DMS 273 treated with DMSO at 0.1 percent for 48 hours (cell line): ENCODE measurements at places on chromosomes 2 and 18.

DNA sequence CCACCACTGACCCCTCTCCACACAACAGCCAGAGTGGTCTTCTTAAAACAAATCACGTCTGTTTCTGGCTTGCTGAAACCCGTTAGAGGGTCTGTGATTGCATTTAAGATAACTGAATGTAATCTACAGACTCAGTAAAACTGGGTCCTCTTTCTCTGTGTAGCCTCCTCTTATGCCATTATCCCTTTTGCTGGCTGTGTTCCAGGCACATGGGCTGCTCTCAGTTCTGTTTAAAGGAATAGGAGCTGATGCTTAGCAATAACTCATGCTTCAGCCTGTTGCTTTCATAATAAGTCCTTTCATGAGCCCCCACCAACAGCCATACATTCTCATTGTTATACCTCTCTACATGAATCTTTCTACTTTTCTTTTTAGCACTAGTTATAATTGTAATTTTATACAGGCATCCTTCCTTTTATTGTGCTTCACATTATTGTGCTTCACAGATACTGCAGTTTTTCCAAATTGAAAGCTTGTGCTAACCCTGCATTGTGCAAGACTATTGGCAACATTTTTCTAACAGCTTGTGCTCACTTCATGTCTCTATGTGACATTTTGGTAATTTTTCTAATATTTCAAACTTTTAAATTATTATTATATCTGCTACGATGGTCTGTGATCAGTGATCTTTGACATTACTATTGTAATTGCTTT, 782.6 kb downstream of the MBD2 start:
- DNase-seq: no peak

GRCh38 chr2:121910139-121910538, 154.7 kb downstream of the TSN start:
- DNase-seq: no peak

GRCh38 chr2:223282221-223282620, 230.2 kb downstream of the KCNE4 start:
- no peak for DNase-seq

DNA sequence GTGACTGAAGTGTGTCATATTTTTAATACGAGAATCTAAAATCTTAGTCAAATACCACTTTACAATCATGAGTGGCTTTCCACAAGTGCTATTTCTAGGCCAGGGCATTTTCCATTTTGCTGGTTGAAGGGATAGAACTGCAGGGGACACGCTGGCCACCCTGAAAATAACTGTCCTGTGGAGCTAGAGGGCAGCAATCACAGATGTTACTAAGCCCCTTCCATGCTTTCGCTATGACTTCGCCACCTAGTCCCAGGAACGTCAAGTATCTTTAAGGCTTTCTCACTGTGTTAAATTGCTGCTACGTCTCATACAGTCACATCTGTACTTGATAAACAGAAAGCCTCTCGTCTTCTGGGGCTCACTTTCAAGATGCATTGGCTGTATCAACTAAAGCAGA, 171.8 kb downstream of the CDH2 start:
- DNase-seq: no peak

DNA sequence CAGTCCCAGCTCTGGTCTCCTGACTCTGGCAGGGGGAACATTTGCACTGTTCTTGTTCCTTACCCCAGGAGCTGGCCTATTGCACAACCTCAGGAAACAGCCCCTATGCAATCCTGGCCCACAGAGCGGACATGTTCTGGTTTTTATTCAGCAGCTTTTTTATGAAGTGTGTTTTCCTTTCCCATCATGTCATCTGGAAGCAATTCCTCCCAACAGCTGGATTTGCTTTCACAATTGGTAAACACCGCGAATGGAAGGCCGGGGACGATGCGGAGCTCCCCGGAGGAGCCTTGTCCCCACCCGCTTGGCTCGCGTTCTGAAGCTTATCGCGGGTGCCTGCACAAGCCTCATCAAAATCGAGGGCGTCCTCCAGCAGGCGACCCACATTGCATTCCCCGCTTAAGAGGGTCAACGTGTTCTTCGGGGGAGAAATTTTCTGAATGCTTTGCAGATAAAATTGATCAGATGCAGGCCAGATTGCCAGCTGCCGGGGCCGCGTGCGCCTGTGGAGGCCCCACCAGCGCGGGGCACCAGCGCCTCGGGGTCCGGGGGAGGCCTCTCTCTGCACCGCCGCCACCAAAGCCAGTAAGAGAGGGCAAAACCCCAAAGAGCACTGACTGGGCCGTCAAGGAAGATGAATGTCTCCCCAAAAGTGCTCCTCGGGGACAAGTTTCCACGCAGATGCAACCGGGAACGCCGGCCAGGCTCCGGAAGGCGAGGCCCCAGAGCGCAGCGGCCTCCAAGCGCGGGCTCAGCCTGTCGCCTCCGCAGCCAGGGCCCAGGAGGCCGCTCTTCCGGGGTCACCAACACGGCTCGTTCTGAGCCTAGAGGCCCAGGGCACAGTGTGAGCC, 60.3 kb upstream of the SP3 start:
- no peak for DNase-seq

- DNase-seq: no peak
These were observed 25.8 kb downstream of the CIB4 start for GRCh38 chr2:26615336-26615859.

DNA sequence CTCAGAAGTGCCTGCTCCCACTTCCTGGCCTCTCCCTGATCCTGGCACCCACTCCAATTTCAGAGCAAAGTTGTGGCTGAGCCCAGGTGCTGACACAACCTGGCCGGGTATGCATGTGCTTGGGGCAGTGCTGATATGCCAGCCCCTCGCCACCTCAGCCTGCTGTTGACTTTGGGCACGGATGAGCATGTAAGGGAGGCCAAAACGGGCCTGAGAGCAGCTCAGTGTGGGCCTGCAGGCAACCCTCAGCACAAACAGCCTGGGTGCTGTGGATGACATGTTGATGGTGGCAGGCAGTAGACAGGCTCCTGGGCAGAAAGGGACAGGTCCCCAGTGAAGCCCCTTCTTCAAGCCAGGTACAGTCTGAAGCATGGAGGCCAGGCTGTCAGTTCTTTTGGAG, 553.6 kb upstream of the FSIP2 start:
- DNase-seq: no peak

GRCh38 chr2:55952415-55952814, 28.8 kb upstream of the EFEMP1 start:
- no peak for DNase-seq

GRCh38 chr2:238498188-238498587, 71.5 kb downstream of the ASB1 start:
- no peak for DNase-seq

GRCh38 chr2:145653553-145653952, 1133.6 kb upstream of the ZEB2 start:
- DNase-seq: no peak

GRCh38 chr2:108825254-108825653, 38.7 kb downstream of the CCDC138 start:
- no peak for DNase-seq

- DNase-seq: no peak
These were observed 362.7 kb downstream of the TDRD15 start for GRCh38 chr2:21486445-21486844.

DNA sequence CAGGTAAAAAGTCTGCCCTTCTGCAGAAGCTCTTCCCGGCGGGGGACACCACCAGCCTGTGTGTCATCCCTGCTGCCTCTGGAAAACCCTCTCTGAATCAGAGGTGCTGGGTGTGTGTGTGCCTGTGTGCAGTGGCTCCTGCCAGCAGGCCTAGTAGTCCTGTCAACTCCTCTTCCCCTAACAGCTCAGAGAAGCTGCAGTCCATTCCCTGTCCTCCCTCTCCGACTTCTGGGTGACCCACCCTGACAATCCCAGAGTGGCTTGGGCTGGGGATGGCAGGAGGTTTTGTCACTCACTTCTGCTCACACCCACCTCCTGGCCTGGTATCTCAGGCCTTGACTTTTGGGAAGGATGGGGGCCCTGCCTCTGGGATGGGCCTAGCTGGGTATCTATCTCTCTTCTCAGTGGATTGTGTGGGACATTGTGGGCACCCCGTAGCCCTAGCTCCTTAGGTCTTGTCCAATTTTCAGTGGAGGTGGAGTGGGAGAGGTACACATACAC, 2.3 kb downstream of the WNT10A start:
- no peak for DNase-seq

DNA sequence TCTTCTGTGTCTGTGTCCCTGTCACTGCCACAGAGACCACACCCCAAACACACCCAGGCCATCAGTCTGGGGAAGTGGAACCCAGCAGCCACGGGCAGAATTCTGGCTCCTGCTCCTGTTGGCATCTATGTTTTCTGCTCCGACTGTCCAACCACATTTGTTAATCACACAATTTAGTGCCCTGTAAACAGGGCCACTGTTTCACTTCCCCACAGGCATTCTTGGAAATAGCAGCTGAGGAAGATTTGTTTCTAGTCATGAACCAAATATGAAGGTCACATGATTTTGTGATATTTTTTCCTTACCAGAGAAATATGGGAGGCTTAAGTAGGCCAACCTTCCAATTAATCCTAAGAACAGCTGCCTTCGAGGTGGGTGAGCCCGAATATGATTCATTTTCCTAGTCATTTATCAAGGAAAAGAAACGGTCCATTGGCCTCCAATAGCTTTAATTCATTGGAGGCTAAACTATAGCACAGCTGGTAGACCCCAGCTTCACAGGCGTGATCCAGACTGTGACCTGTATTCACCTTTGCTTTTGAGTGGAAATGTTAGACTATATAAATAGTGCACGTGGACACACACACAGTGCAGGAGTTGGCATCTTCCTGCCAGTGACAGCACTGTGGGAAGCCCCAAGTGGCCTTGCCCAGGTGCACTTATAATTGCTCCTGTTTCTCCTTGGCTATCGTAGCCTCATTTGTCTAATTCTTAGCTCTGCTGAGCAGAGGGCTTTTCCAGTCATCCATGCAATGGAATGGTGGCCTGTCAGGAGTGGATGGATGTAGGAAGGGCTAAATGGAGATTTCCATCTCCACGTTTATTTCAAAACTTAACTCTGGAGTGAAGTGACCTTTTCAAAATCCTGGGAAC, 267.9 kb downstream of the LPIN1 start:
- no peak for DNase-seq

- DNase-seq: no peak
These were observed 305.7 kb upstream of the PKDCC start for GRCh38 chr2:41741951-41742595.

DNA sequence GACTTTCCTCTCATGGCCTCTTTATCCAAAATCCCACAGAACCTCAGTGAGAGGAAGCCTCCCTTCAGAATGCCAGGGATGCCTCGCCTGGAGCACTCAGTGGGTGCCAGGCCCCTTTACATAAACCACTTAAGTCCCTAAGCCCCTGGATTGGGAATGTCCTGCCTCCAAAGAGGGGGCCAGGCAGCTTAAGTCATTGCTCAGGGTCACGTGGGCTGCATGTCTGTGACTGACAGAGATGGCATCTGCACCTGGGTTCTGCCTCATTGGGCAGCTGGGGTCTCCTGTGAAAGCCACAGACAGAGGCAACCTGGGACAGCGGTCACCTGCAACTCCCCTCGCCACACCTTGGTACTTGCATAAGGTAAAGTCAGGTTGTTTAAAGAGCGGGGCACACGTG, 93.5 kb downstream of the MYT1L start:
- no peak for DNase-seq

DNA sequence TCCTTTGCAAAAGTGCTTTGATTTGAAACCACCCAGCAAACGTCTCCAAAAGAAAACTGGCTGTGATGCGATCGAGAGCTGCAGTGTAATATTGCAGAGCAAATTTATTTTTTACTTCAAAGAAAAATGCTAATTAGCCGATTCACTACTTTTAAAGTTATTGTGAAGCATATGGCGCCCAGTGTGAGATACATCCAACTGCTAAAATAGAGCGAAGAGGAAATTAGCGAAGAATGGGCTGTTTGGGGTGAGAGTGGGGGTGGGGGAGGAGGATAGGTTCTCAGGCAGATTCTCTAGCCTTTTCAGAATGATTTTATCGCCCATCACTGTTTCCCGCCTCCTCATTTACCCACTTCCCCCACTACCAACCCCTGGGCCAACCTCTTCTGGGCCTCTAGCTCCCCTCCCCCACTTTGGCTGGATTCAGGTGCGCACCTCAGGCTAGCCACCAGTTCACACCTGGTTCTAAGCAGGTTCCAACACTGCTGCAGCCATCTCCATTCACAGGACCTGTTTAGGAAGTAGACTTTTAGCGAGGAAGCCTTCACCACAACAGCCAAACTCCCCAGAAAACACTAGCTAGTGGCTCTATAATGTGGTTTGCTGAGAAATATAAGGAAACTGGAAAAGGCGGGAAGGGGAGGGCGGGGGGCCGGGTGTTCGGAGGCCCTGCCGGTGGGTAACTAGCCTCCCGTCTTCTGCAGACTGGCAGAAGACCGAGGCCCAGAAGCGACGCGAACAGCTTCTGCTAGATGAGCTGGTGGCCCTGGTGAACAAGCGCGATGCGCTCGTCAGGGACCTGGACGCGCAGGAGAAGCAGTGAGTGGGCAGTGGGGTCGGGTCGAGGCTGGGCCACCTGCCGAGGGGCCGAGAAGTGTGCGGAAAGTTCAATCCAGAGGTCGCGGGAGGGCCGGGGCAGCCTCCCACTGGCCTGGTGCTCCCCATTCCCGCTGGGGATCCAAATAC, 6.0 kb upstream of the OTX1 start:
- DNase-seq: no peak

DNA sequence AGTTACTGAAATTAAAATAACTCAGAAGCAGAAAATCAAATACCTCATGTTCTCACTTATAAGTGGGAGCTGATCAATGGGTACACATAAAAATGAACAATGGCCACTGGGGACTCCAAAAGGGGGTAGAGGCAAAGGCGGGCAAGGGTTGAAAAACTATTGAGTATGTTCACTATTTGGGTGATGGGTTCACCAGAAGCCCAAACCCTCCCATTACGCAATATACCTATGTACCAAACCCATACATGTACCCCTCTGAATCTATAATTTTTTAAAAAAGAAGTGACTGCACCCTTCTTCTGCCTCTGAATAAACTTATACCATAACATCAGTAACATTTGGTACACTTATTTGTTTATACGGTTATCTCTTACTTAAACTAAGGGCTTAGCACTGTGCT, 119.4 kb downstream of the ZRANB3 start:
- DNase-seq: no peak

GRCh38 chr2:203366639-203367466, 38.7 kb downstream of the ABI2 start:
- DNase-seq: no peak

DNA sequence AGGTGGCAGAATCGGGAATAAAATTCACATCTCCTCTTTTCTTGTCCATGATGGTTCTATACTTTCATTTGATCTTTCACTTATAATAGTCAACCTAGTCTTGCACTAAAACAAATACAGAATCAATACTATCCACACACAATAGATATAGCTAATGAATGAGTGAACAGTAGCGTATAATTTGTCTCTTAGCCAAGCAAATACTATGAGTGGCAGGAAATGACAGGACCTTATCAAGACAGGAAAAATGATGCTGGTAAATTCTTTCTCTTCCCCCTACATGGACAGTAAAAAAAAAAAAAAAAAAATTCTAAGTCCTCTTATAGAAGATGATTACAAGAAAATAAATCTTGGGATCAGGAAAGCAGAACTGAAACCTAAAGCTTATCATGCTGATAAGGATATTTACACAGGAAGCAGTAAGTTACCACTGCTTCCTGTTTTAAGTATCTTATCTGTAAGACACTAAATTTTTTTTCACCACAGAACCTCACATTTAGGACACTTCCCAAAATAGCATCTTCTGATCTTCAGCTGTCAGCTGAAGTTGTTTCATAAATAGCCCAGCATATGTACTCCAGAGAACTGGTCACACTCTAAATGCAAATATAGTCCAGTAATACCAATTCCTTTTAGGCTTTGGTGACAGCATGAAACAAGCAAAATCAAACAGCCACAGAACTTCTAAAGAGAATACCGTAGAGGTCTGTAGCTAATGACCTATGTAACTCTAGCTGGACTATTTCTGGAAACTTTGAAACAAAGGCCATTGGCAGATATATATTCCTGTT, 27.0 kb downstream of the IRS1 start:
- DNase-seq: no peak
